ENCODE measurements at places on chromosomes 11 and 22.

GRCh38 chr11:43269254-43269918, 42.4 kb upstream of the API5 start:
- no peak for DNase-seq

GRCh38 chr11:117691218-117691514, 105.8 kb downstream of the DSCAML1 start:
- DNase-seq = no peak

- no peak for DNase-seq
Observed at GRCh38 chr11:17794981-17795380, 60.4 kb downstream of the KCNC1 start.

- DNase-seq = no peak
Observed at GRCh38 chr11:73539506-73540084, 58.3 kb downstream of the FAM168A start.

- no peak for DNase-seq
Observed at GRCh38 chr11:68014157-68014946, 4.2 kb downstream of the ALDH3B1 start.

- no peak for DNase-seq
Observed at GRCh38 chr22:44892803-44893730, 116.7 kb downstream of the PHF21B start.

DNA sequence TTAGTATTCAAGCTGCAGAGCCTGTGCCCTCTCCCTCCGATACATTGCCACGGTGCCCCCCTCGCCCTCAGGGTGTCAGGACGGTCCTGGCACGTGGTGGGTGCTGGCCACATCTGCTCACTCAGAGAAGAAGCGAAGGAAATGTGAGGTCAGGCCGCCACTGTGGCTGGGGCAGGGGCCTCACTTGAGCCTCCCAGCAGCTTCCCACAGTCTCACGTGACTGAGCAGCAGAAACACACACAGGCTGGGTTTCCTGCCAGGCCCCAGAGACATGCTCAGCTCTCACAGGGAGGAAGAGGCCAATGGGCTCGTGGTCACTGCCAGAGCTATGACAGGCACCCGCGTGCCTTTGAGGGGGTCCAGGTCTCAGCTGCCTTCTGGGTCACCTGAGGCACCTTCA, 37.9 kb upstream of the PRR5 start:
- DNase-seq = no peak

DNA sequence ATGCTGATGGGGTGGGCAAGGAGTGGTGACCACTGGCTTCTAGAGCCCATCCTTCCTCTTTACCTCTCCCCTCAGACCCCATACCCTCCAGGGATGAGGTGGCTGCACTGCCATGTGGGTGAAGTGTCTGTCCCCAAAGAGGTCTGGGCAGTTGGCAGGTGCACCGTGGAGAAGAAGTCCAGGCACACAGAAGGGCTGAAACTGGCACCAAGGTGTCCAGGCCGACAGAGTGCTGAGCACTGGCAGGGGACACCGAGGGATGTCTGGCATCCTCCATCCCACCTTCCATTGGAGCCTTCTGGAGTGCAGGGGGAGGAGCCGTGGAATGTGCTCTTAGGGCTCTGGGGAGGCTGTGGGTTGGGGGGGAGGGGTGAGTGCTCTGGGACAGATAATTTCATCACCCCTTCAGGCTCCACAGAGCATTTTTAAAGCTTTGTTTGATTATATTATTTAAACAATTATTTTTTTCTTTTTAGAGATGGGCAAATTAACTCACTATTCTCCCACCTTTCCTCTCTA, 37.9 kb downstream of the PKNOX2 start:
- DNase-seq = no peak

DNA sequence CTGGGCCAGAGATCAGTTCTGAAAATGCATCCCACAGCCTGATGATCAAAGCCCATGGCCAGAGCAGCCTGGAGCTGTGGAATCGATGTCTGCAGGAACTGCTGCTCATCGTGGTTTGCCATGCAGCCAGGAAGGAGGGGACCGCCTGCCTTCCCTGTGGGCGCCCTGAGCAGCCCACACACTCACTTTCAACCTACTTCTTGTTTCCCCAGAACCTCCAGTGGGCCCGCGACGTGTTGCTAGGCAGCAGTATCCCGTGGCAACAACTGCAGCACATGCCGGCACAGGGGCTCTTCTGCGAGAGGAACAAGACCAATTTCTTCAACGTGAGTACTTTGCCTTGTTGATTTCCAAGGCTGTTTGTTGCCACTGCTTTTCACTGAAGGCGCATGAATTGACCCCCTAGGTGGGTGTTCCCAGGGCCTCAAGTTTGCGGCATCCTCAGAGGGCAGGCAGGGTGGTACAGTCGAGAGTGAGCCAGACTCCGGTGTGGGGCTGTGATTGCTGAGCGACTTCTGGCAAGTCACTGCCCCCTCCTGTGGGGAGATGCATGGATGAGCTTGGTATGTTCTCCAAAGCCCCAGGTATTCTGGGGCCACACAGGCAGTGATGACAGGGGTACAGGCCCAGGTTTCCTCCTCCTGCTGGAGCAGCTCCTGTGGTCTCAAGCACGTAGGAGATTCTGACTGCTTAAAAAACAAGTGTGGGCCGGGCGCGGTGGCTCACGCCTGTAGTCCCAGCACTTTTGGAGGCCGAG, 47.0 kb upstream of the SUSD2 start:
- no peak for DNase-seq

GRCh38 chr11:36352922-36353321, 56.8 kb downstream of the PRR5L start:
- DNase-seq = no peak

- no peak for DNase-seq
Observed at GRCh38 chr11:29957431-29957830, 59.4 kb downstream of the KCNA4 start.

GRCh38 chr11:36098087-36098486, 154.2 kb downstream of the LDLRAD3 start:
- DNase-seq = no peak

DNA sequence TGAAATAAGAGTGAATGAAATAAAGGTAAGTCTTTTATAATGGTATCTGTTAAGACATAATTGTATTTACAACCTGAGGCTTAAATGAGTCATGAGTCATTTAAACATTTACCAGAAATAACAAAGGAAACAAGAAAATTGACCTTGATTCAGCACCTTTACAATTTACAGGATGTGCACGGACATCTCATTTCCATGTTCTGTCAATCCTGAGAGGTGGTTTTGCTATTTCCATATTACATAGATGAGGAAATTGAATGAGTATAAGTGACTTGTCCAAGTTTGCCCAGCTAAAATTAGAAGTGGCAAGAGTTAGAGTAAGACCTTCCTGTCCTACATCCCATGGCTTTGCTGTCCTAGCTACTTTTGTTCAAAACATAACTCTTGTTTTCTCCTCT, 89.1 kb downstream of the TRIM44 start:
- no peak for DNase-seq

GRCh38 chr11:32039149-32039548, 51.7 kb upstream of the RCN1 start:
- DNase-seq = no peak

DNA sequence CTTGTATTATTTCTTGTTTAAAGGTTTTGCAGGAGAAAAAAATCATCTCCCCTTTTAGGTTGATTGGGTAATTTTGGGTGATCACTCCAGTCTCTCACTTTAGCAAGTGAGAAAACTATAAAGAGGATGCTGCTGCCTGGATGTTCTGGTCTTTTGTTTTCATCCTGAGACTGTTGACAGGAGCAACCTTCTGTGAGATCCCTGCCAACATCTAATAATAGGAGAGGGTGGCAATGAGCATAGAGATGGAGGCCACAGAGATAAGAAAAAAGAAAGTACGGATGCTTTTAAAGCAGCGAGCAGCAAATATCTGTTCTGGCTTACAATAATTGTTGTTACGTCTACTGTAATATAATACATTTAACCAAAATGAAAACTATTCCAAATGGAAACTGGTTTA, 293.6 kb upstream of the MTNR1B start:
- no peak for DNase-seq

GRCh38 chr11:36390963-36391471, 94.9 kb downstream of the PRR5L start:
- no peak for DNase-seq

DNA sequence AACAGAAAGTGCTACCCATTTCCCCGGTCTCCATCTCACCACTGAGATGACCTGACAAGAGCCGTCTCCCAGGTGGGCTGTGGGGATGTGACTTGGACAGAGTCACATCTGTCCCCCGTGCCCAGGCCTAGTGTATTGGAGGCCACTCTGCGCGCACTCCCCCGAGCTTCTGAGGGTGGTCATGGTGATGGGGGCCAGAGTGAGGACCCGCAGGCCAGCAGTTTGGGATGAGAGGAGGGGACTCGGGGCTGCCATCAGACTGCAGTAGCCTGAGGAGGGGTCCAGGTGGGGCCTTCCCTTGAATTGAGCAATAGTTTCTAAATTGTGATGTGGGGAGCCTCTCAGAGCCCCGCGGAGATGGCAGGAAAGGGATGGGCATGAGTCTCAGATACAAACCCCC, 852.6 kb downstream of the TBC1D22A start:
- DNase-seq = no peak

DNA sequence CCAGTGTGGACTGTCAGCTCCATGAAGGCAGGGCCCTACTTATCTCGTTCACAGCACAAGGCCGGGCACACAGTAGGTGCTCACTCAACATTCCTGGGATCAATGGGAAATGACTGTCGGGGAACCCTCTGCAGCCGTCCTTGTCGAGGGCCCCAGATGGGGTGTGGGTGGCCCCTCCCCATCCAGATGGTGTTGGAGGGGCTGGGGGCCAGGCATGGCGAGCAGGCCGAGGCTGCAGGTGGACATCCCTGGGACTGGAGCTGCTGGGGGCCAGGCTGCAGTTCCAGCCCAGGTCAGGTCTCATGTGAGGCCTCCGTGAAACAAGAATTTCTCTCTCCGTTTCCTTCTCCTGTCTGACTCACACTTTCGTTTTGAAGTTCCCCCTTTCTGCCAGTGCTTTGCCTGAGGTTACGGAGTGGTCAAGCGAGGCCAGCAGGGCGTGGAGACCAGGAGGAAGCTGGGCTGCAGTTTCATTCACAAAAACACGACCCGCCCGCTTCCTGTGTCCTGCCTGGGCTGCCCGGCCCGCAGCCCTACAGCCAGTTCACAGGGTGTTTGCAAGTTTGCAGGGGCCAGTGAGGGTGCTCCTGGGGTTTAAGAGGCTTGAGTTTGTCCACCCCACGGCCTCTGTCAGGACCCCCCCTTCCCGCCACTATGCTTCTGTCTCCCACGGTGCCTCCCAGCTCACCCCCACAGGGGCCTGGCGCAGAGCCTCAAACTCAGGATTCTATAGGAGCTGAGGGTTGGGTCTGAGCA, 4.5 kb downstream of the MYEOV start:
- DNase-seq = no peak

DNA sequence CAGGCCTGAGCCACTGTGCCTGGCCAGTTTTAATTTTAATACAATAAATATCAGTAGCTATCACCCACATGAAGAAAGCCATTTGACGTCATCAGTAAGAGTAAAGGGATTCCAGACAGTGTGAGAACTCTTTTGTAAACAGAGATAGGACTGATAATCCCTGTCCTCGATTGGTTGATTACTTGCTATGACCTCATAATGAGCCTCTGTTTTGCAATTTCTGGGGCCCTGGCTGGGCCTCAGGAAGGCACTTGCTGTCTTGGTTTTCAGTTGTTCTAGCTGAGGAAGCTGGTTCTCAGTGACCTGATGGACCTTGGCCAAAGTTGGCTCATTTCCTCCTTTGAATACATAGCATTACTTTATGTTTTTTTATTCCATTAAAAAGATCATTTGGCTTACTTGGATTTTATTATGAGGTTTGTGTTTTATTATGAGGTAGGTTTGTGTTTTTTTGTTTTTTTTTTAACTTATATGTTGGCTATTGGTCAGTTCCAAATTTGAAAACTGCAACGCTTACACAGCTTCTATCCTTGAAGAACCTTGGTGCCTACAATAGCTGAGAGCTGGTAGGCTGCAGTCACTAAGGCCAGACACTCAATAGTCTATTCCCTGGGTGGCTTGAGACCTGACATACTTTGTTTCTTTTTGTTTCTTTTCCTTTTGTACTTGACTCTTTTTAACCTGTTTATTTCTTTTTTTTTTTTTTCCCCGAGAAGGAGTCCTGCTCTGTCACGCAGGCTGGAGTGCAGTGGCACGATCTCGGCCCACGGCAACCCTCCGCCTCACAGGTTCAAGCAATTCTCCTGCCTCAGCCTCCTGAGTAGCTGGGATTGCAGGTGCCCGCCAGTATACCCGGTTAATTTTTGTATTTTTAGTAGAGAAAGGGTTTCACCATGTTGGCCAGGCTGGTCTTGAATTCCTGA, 20.0 kb downstream of the MARK2 start:
- no peak for DNase-seq

DNA sequence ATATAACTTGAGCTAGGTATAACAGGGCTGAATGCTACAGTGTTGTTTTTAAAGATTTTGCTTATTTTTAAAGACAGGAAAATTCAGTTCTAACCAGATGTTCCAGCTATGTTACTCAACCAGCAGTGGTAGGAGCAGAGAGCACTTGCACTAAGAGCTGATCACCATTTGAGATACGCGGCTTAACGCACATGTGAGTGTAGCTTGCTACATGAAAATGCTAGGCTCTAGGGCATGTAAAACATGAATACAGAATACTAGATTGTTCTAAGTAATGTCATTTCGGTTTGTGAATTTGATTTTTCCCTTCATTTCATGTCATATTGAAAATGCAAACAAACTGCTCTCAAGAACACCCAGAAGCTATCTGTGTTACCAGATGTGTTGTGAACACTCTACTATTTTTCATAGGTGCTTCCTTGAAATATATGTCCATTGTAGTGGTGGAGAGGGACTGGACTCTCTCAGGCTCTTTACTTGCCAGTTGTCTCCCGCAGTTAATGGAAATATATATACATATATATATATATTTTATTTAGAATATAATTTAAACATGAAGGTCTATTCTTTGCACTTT, 10.8 kb upstream of the TECTA start:
- no peak for DNase-seq

DNA sequence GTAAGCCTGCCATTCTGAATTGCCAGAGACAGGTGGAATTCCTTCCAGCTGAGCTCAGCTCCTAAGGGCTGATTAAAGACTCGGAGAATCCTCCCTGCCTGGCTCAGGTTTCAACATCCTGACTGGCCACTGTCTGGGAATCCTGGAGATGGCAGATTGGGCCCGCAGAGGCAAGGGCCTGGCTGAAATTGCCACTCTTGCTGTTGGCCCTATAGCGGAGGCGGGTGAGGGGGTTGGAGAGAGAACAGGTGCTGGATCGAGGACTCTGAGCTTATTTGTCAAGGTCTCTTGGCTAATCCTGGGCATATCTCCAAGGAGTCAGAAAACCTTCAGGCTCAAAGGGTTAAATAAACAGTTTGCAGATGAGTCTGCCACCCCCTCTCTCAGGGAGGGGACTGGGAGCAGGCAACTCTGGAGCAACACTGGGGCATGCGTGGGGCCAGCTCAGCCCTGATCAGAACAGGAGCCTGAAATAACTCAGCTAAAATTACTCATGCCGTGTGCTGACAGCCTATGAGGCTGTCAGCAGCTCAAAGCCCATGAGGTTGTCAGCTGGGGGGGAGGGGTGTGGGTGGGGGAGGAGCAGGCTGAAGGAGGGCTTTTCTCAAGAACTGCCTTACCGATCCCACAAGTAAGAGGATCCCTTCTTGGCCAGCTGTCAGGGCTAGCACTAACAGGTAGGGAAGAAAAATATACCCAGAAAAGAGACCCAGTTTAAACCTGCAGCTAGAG, 14.7 kb upstream of the MFRP start:
- no peak for DNase-seq

Data from fibroblast of skin of left quadriceps (primary cell).